ENCODE measurements at places on chromosomes 7 and 10.
A peak's percentile ranks its signal among the peaks of the same experiment; 100 is the strongest.

- no peak for DNase-seq
Measured at GRCh38 chr7:22610951-22611757, 111.2 kb upstream of the STEAP1B start.

GRCh38 chr7:124856299-124856888, 73.2 kb downstream of the POT1 start:
- peak; percentile 5 for DNase-seq

DNA sequence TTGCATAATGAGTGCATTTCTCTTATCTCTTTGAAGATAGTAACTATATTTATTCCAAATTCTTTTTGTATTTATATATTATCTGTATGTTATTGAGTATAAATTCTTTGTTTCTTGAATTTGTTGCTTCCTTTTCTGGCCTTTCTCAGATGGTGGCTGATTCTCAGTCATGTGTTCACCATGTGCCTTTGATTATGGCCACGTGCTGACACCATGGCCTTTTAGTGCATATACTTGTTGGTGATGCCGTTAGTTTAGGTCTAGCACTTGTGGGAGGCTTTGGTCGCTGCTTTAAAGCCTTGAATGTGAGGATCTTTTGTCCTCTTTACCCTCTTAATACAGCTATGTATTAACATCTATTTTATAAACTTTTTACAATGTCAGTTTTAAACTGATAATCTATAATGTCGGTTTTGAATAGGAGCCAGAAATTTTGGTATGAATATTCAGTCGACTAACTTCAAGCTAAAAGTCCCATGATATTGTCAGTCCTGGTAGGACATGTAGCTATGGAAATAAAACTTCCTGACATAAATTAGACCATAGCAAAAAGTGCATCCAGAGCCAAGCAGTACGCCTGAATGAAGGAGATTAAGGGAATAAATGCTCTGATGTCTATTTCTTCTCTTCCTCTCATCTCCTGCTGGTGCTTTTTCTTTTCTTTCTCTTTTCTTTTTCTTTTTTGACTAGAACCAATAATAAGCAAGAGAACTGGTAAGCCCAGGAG, 130.3 kb downstream of the GNAI1 start:
- DNase-seq: no peak

DNA sequence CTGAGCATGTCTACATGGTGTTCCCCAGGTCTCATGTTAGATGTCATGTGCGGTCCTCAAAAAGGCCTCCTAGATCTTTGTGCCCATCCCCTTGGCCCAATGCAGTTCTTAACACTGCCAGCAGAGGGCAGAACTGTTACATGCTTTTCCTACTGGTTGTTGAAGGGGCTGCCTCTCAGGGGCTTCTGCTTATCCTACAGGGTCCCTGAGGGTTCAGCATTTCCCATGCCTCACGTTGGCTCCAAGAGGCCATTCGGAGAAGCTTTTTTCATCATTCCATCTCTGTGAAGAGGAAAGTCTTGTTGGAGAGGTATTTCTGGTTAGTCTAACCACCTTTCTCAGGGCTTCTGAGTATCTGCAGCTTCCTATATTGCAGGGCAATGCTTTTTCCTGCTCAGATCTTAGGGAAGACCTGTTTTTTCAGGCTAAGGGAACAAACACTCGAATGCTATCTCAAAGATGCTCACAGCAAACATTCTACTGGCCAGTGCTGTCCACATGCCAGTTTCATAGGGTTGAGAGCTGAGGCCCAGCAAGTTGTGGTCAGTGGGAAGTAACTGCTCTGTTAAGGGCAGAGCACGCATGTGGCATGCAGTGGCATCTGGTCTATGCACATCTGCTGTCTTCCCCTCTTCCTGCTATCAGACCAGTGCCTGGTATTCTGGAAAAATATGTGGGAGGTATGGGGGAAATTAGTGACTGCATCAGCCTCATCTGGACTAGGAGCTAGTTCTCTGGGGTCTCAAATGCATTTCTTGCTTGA, 31.5 kb downstream of the MBL2 start:
- no peak for DNase-seq

- no peak for DNase-seq
Measured at GRCh38 chr7:86643561-86644281, at the start of gene GRM3. GRM3 (plus strand) TSS chr7:86643909; CDS start chr7:86765146, 121,237 bp downstream.

DNA sequence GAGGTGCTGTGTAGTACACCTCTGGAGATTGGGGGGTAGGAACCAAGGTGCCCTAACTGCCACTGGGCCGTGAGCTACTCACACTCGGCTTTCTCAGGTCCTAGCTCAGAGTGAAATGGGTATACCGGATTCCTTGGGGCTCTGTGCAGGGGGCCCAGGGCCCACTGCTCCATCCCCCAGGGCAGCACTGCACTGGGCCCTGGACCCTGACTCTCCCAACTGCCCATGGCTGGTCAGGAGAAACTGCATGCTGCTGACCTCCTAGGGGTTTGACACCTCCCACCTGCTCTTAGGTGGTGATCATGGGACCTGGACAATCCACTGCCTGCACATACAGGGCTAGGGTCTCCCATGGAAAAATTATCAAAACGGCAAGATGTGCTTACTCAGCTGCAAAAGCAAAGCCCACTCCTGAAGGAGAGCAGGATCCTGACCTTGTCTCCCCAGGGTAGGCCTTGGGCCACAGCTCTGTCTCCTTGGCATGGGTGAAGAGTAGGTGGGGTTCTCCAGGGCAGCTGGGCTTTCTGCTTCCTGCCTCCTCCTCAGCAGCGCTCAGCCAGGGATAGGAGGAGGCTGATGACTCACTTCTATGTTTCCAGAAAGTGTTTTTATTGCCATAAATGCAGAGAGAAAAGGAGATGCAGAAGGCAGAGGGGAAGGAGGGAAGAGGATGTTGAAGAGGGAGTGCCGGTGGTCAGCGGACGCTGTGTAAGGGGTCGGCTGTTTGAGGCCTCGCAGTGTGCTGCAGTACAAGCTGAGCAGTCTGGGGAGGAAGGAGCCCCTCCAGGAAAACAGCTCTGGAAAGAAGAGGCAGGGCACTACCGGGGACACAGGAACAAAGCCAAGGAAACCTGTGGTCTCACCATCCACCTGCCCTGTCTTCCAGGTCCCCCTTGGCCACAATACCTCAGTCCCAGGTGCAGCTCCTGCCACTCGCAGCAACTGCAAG, 107.8 kb downstream of the ARHGAP22 start:
- no peak for DNase-seq

- DNase-seq: no peak
Measured at GRCh38 chr10:63375859-63376258, 89.9 kb downstream of the JMJD1C start.

DNA sequence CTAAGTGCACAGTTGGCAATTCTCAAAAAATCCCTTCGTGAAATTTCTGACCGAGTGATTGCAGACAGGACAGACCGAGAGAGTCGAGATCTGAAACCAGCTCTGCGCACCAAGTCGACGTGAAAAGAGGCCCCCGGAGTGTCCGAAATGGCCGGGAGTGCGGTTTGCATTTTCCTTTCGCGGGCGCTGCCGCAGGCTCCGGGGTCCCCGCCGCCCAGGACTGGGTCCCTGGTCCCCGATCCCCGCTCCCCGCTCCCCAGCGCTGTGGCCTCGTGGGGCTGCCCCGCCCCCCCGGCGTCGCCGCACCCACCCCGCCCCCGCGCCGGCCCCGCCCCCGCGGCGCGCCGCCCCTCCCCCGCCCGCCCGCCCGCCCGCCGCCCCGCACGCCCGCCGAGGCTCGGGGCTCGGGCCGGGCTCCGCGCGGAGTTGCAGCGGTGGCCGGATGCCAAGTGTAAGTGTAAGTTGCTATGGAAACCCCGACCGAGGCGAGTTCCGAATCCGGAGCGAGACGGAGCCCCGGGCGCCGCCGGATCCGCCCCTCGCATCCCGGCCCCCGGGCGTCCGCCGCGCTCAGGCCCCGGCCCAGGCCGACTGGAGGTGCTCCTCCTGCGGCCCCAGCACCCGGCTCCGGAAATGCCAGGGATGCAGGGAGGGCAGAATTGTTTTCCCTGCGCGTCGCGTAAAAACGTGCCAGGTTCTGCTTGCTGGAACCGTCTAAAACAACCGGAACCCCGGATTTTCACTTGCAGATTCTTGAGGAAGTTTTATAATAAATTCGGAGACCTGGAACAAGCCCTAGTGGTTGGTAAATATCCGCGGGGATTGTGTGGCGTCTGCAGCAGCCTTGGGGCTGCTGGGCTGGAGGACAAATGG, 4.6 kb downstream of the BMI1 start:
- peak; percentile 49 for DNase-seq

DNA sequence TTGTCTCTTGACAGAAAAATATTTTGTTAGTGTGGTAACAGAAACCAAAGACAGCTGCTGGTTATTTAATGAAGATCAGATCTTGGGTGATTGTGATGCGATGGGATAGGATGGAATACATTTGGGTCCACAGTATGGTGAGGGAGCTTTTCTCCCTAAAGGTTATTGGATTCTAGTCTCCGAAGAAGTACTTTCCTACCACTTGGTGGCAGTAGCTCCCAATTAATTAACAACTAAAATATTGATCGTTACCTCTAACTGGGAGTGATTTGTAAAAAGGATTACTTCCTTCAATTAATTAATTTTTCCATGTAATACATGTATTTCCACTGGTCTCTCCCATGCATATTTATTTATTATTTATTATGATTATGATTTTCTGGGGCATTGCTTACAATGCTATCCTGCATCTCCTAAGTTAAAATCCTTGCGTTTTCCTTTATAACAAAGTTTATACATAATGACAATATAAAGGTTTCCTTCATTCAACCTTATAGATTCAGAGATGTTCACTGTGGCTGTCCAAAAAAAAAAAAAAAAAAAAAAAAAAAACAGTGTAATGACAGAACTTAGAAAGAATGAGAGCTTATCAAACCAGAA, 25.6 kb downstream of the TMEM196 start:
- peak; percentile 56 for DNase-seq

DNA sequence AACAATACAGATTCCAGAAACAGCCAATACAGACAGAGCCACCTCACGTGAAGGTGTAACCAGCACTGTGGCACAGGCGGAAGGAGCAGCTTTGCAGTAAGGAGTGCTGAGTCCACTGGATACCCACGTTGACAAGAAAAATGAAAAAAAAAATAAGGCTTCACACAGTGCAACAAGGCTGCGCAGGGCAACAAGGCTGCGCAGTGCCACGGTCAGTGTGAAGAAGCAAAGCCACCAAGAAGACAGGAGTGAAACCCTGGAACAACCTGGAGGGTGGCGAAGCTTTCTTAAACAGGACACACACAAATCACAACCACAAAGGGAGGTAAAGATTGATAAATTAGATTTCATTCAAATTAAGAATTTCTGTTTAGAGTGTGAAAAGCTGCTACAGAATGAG, 204.0 kb downstream of the MAD1L1 start:
- DNase-seq: no peak

- DNase-seq: no peak
Measured at GRCh38 chr7:44536090-44536489, 5.0 kb downstream of the NPC1L1 start.

GRCh38 chr7:22989643-22990587, 24.0 kb downstream of the HYCC1 start:
- DNase-seq: no peak

- DNase-seq: no peak
Measured at GRCh38 chr10:69934768-69935167, 117.9 kb upstream of the MACROH2A2 start.

DNA sequence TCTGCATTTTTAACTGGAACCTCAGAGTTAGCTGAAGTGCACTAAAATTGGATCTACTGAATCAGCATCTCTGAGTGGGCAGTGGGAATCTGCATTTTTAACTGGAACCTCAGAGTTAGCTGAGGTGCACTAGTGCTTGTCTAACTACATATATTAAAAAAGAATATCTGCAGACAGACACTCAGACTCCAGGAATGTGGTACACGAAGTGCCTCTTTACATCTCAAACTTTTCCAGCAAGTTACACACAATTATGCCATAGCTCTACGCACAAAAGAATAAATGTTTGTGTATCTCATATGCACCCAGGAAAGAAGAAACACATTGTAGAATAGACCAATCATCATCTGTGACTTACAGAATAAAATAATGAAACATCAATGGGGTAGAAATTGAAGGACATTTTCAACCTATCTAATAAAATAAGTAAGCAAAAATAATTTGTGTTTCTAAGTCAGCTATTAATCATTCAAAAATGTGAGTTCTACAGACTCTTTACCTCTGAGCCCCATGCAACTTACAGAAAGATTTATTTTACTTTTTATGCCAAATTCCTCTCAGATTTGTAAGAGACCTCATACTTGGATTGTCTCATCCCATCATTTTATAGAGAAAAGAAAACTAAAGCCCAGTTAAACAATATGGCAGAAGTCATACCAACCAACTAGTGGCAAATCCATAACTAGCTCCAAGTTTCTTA, 28.3 kb downstream of the PPP1R3A start:
- DNase-seq: no peak

All from COR-L47 (cell line).